ENCODE measurements at places on chromosomes 7 and 10.
A peak's percentile ranks its signal among the peaks of the same experiment; 100 is the strongest.

DNA sequence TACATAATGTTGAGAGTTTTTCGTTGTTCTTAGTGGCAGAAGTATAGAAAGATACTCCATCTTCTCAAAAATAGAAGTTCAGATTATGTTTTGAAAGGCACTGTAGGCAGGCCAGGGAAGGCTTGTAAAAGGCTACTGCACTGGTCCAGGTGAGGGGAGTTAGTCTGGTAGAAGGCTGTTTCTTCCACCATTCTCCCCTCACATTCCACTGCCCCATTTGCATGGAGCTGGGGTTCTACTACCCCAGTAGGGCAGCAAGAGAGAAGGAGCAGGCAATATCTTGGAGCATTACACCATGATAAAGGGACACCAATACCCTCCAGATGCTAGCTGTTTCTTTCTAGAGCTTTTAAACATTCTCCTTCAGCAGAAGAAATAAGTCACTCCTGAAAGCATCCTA, 16.5 kb upstream of the SGMS1 start:
- DNase-seq = no peak

DNA sequence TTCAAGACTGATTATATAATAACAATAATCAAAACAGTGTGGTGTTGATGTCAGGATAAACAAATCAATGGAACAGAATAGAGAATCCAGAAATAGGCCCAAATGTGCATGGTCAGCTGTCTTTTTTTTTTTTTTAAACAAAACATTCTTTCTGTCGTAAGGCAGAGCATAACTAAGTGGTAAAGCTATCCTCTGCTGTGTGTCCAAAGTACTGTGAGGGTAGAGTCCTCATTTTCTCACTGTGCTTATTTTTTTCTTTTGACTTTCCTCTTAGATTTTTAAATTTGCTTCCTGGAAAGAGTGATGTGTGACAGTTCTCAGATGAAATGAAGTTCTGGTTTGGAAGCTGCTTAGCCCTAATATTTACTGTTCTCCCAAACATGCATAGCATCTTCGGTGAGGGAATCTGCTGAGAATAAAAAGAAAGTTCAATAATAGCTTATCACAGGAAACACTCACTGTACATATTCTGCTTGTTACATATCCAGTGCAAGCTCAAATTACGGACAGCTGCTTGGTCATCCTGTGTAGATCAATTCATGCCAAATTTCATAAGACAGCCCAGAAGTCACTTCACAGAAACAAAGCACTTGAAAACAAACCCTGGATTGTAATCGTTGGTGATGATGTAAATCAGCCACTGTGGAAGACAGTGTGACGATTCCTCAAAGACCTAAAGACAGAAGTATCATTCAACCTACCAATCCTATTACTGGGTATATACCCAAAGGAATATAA, 423.9 kb downstream of the NEBL start:
- DNase-seq = no peak

DNA sequence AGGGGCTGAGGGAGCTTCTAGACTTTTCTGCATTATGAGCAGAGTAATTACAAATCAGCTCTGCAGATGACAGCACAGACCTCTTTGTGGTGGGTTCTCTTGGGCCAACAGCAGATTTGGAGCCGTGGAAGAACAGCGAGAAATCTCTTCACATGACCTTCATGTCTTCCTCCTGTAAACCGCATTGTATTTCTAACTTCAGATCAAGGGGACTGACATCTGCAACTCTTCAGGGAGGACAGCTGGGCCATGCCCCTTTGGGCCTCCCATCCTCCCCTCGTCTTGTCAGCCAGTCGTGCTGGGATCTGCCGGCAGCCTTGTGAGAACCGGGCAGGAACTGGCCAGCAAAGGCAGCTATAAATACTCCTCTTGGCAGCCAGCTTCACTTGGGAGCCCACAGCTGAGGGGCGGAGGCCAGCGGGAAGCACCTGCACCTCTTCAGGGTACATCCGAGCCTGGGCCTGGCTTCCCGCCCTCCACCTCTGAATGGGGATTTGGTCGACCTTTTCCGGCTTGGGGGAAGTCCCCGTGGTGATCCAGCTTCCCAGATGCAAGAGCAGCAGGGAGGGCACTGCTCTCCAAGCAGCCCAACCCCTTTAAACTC, 54.7 kb downstream of the STEAP1B start:
- DNase-seq = no peak

GRCh38 chr10:66678521-66678920, 247.3 kb upstream of the LRRTM3 start:
- DNase-seq = no peak

DNA sequence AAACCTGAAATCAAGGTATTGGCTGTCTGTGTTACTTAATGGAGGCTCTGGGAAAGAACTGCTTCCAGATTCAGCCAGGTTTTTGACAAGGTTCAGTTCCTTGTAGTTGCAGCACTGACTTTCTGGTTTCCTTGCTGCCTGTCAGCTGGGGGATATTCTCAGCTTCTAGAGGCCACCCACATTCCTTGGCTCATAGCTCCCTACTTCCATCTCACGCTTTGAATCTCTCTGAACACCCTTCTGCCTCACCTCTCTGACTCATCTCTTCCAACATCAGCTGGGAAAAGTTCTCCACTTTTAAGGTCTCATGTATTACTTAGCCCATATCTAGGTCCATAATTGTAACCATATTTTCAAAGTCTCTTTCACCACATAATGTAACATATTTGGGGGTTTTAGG, 22.9 kb upstream of the GPR22 start:
- no peak for DNase-seq

GRCh38 chr10:17910125-17910789, 41.5 kb upstream of the SLC39A12 start:
- no peak for DNase-seq

- DNase-seq = no peak
Observed at GRCh38 chr10:49166484-49167400, 21.4 kb downstream of the TMEM273 start.

- DNase-seq = no peak
Observed at GRCh38 chr10:69726850-69727249, 74.9 kb upstream of the COL13A1 start.

- DNase-seq = no peak
Observed at GRCh38 chr7:2559283-2559950, 638 bp downstream of the IQCE start.

DNA sequence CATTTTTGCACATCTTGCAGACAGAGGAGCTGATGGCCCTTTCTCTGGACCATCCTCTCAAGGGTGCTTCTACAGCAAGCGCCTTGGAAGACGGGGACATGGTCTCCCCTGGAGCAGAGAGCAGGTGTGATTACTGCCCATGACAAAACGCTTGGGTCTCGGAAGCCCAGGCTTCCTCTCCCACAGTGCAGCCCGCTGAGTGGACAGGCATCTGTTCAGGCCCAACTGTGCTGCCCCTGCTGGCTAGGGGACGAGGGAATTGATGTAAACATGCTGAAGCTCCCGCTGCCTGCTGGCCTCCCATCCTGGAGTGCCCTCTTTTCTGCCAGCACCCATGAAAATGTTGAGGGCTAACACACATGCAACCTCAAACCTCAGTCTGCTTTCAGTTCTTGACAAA, 14.3 kb downstream of the IL15RA start:
- no peak for DNase-seq

- DNase-seq = no peak
Observed at GRCh38 chr10:51679841-51680240, 19.6 kb downstream of the CSTF2T start.

GRCh38 chr7:1422512-1423263, 36.6 kb downstream of the MICALL2 start:
- no peak for DNase-seq

GRCh38 chr10:94358480-94358879, 4.3 kb downstream of the NOC3L start:
- DNase-seq = no peak

DNA sequence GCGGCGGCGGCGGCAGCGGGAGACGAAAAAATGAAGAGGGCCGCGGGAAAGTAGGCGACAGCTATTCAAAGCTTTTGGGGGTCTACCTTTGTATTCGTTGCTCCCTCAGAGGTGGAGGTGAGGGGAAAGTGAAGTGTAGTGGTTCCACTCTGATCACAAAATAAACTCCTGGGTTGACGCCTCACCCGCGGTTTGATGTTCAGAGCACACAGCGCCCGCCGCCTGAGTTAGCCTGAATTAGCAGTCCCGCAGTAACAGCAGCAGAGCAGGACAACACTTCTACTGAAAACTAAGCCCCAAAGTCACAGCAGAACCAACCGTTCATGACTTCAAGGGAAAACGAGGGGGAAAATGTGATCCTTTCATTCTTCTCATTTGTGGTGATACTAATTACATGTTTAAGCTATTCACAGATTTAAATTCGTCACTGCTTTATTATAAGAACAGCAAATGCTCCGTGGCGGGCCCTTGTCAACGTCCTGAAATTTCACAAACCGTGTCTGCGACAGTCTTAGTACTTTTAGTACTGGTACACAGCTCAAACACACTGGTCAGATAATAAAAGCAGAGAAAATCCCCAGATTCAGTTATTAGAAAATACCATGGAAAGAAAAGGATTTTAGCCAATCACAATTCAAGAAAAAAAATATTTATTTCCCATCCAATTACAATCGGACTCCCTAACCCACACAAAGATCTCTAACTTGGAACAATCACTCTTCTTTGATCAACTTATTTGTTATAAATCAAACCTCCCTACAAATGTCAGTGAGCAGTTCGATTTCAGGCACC, 563 bp upstream of the JMJD1C start:
- no peak for DNase-seq

DNA sequence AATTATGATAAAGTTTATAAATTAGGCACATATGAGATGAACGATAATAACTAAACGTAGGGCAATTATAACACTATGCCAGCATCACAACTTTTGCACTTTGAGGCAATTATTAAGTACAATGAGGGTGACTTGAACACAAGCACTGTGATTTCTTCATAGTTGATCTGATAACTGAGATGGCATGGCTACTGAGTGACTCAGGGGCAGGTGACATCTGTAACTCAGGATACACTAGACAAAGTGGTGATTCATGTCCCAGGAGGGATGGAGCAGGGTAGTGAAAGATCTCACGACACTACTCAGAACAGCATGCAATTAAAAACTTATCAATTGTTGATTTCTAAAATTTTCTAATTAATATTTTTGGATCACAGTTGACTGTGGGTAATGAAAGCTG, 98.3 kb upstream of the ARHGAP21 start:
- DNase-seq = no peak

- DNase-seq = no peak
Observed at GRCh38 chr10:114265392-114266053, 26.5 kb downstream of the VWA2 start.

DNA sequence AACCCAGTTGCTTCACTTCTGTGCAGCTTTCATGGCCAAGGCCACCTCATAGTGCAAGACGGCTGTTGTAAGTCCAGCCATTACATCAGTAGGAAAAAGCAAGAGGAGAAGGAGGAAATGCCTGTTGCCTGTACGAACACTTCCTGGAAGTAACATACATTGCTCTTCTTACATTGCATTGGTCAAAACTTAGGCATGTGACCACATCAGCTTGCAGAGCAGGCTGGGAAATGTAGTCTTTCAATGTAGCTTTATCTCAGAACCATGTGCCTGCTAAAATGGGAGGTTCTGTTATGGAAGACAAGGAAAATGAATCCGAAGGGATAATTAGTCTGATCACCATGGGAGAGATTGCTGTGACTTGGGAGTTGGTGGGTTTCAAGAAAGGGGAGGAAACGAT, 4.3 kb downstream of the SLC29A3 start:
- DNase-seq = peak; percentile 10

GRCh38 chr10:78305311-78305710, 271.6 kb downstream of the RPS24 start:
- DNase-seq = no peak

DNA sequence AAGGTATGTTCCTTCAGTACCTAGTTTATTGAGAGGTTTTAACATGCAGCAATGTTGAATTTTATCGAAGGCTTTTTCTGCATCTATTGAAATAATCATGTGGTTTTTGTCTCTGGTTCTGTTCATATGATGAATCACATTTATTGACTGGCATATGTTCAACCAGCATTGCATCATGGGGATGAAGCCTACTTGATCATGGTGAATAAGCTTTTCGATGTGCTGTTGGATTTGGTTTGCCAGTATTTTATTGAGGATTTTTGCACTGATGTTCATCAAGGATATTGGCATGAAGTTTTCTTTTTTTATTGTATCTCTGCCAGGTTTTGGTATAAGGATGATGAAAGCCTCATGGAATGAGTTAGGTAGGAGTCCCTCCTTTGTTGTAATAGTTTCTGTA, 204.0 kb upstream of the GNAI1 start:
- DNase-seq = no peak

- DNase-seq = no peak
Observed at GRCh38 chr10:97426776-97427570, 982 bp downstream of the PGAM1 start.

DNA sequence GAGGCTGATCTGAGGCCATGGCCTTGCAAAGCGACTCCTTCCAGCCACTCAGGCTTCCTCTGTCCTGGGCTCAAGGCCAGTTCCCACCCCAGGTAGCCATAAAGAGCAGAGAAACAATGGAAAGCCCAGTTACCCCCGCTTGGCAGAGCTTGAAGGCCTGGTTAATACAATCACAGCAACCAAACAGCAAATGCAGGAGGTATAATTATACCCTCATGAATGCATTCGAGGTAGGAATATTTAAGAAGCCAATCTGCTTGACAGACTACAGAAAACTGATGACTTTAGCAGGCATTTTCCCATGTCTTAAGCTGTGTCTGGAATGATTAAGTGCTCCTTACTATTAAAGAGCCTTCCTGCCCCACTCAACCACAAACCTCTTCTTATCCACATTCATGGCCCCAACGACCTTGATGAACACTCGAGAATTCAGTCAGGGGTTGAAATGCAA, 114.1 kb upstream of the MACROH2A2 start:
- peak; percentile 74 for DNase-seq

DNA sequence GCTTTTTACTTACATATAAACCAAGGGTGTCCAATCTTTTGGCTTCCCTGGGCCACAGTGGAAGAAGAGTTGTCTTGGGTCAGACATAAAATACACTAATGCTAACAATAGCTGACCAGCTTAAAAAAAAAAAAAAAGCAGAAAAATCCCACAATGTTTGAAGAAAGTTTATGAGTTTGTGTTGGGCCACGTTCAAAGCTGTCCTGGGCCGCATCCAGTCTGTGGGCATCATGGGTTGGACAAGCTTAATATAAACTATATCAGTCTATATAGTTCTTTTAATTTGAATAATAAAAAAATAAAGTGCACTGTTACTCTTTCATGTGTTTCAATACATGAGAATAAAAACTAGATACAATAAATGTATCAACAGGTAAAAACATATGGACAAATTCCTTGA, 179.9 kb downstream of the DNAJC1 start:
- DNase-seq = no peak

DNA sequence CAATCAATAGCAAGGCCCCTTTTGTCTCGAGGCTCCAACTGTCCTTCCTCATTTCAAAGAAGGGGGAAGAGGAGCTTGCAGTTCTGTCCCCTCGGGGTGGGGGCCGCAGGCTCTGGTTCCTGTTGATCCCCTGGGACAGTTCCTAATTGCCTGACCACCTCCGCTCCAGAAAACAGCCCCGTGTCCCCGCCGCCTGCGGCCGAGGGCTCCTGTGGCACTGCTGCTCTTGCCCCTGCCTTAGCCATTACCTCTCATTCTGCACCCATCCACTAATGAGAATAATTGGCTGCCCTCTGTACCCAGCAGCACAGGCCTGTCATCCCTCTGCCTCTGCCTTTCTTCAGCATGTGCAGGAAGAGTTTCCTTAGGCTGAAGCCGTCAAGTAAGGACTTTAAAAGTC, 668.3 kb upstream of the FOXK1 start:
- no peak for DNase-seq

Measured in SK-N-MC (cell line).